CD4-positive, alpha-beta T cell treated with Interleukin-4 for 4 hours (primary cell): ENCODE measurements at places on chromosomes 5 and 9.

DNA sequence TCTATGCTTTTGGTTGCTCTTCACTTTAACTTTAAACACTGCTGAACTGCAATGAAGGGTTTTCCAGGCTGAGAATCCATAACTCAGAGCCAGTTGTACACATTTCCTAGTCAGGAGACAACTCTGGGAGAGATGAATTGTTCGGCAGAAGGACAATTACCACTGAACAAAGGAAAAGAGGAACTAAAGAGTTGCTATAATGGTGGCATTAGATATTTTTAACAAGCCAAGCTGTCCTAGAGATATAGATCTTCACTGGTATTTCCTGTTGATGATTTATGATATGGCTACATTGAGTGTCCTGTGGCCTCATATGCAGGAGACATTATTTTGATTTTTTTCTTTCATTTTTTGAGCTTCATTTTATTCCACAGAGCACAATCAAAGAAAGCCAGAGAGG lies 219.1 kb upstream of the PCSK5 start:
- DNase-seq, result no peak

- peak; percentile 6 for DNase-seq
These were observed 27.8 kb downstream of the PRLR start for GRCh38 chr5:35202319-35203111.

DNA sequence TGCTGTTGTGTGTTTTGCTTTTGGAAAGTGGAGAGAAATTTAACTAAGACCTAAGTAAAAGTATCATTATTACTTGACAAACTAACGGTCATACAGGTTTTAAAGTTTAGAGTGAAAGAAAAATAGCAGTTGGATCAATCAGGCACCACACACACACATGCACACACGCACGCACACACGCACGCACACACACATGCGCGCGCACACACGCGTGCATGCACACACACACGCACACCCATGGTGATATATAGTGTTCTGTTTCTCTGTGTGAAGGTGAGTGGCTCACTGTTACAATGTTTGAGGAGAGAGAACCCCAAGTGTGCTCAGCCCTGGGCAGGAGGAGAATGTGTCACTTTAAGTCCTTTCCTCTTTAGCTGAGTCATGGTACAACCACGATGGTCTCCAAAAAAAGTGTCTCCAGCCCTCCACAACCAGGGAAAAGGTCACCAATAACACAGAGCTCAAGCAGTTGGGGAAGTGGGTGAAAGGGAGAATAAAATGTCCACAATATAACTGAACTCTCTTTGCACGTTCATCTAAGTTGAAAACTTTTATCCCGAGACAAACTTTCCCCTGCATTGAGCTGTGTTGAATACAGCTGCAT lies 3.2 kb downstream of the ZNF366 start:
- DNase-seq, result no peak

- DNase-seq, result no peak
These were observed 7.0 kb downstream of the ADGRD2 start for GRCh38 chr9:124457079-124457886.

DNA sequence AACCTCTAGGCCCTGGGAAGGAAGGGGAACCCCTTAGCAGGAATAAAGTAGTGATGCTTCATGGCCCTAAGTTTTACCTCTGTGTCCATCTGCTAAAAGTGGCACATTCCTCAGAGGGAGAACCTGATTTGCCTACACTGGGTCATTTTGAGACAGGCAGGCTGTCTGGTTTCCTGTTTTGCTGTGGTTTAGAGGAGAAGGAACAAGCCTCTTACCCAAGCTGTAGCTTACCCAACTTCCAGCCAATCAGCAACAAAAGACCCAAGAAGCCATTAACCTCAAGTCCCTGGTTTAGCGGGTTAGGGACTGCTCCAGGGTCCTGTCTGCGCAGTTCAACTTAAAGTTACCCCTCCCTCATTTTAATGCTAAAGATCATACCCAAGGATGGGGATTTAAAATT lies 411.0 kb downstream of the MAT2B start:
- peak; percentile 24 for DNase-seq

DNA sequence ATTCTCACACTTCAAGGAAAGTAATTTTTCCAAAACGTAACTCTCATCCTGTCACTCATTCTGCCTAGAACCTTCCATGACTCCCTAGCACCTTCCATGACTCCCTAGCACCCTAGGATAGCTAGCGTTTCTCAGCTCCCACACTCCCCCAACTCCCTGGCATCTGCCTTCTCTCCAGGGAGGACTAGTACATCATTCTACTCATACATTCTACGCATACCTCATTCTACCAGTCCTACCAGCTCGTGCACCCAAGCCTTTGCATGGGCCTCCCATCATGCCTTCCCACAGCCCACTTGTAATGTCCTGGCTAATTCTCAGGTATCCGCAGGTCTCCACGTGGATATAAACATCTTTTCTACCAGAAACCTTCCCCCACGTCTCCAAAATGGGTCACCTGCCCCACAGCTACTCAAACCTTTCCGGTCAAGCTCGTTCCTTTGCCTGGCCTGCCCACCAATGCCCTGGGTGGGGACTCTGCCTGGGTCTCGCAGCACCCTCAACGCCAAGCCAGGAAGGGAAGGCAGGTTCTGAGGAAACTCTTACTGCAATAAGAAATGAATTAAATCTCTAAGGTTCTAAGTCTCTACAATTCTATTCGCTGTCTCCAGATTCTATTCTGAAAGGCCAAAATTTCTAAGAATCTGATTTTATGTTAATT lies 930 bp downstream of the ANKS6 start:
- DNase-seq, result no peak

DNA sequence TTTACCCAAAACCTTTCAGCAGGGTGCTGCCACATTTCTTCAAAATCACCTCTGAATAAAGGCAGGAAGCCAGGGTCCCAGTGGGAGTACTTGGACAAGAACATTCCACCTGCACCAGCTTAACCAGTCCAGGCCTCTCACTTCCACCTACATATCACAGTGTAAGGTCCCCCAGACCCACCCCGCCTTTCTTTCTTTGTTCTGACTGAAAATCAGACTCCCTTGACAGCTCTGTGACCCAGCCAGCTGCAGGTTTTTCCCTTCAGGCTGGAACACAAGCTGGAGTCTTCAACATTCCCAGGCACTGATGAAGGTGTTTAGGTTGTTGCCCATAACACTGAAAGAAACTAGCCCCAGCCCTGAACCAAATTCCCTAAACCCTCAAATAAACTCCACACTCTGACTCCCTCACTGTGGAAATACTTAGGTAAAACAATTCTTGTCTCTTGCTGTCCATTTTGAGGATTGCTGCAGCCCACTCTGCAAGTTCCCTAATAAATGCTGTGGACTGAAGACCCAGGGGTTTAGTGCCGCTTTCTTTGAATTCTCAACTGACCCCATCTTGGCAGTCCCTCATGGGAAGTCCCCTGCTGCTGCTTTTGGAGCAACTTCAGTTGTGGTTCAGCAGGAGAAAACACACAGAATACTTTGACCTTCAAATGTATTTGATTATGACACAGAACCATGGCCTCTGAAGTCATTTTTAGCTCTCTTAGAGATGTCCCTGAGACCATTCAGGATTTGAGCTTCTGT lies 24.8 kb downstream of the P4HA2 start:
- no peak for DNase-seq

DNA sequence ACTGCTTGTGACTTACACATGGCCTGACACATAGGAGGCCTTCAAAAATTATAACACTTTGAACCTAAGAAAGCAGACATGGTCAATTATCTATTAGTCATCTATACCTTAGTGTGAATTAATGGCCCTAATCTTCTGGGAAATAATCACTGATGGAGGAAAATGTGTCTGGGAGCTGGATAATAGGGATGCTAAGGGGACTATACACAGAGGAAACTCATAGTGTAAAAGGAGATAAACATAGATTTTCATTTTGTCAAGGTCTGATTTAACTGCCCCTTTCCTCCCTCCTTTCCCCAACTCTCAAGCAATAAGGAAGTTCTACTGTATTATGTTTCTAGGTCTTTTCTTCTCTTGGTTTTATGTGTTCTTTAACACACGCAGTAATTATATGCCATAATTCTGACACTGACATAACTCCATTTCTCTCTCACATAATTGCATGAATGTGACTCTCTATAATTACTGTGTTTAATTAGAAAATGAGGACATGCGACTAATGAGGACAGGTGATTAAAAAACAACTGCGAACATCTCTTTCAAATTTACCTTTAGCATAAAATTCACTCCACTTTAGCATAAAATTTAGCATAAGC lies 18.7 kb upstream of the PRELID2 start:
- DNase-seq, result no peak

DNA sequence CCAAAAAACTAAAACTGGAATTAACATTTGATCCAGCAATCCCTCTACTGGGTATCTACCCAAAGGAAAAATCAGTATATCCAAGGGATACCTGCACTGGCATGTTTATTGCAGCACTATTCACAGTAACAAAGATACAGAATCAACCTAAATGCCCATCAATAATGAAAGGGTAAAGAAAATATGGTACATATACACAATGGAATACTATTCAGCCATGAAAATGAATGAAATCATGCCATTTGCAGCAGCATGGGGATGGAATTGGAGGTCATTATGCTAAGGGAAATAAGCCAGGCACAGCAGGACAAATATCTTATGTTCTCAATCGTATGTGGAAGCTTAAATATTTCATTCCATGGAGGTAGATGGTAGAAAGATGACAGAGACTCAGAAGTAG lies 9.7 kb downstream of the VLDLR start:
- no peak for DNase-seq

- DNase-seq, result no peak
These were observed 48.9 kb upstream of the SPIN1 start for GRCh38 chr9:88339317-88339716.

GRCh38 chr9:132412089-132412488 lies 2.1 kb downstream of the CFAP77 start:
- no peak for DNase-seq

GRCh38 chr5:74017786-74018211 lies 391.8 kb downstream of the ARHGEF28 start:
- no peak for DNase-seq

- DNase-seq, result no peak
These were observed 14.6 kb downstream of the MRPL36 start for GRCh38 chr5:1785062-1785461.

DNA sequence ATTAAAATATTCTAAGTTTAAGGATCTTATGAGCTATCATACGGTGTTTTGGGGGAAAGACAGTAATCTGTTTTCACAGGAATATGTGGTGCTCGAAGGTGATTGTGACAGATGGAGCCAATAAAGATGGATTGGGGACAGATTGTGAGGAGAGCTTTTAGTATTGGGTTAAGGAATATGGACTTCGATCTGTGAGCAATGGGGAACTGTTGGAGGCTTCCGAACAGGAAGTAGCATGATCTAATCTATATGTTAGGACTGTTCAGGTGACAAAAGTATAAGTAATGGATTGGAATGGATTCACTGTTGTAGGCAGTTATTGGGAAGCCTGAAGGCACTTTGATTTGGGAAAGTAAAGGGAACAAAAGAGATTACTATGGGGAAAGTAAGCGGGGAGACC lies 7.4 kb upstream of the ELL2 start:
- no peak for DNase-seq

GRCh38 chr9:8186560-8186959 lies 387.0 kb upstream of the DMAC1 start:
- DNase-seq, result no peak

GRCh38 chr5:14219800-14220512 lies 76.8 kb downstream of the TRIO start:
- DNase-seq, result no peak

DNA sequence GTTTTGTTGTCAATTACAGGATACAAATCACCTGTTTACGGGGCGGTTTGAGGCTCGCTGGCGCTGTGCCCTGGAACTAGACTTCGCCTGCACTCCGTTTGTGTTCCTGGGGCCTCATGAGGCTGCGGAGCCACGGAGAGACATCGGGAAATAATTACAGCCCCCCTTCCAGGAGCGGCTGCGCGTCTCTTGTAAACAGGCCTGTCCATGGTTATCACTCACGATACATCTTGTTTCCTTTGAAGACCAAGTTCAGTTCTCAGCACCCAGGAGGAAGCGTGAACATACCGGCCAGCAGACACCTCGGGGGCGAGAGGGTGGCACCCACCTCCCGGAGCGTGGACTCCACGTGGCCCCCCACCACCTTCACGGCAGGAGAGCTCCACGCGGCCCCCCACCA lies 297.1 kb upstream of the IRX4 start:
- no peak for DNase-seq

- DNase-seq, result no peak
These were observed 149.1 kb upstream of the VCAN start for GRCh38 chr5:83322273-83322924.

GRCh38 chr9:13139641-13140171 lies 139.8 kb downstream of the MPDZ start:
- no peak for DNase-seq

DNA sequence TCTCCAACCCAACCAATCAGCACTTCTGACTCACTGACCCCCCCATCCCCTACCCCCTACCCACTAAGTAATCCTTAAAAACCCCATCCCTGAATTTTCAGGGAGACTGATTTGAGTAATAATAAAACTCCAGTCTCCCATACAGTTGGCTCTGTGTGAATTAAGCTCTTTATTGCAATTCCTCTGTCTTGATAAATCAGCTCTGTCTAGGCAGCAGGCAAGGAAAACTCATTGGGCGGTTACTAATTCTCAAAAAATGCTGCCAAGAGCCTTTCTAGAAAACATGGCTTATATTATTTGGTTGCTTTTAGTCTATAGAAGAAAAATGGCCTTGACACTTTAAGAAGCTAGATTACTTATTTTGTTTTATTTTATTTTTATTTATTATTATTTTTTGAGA lies 131.7 kb downstream of the SUSD1 start:
- DNase-seq, result no peak

GRCh38 chr5:83522446-83522845 lies 50.9 kb downstream of the VCAN start:
- DNase-seq, result no peak

GRCh38 chr5:134127376-134127861 lies 12.9 kb downstream of the TCF7 start:
- peak; percentile 67 for DNase-seq

GRCh38 chr5:115435065-115435777 lies 109.4 kb downstream of the FEM1C start:
- no peak for DNase-seq

GRCh38 chr9:121902461-121903135 lies 190.5 kb downstream of the TTLL11 start:
- DNase-seq, result no peak

- DNase-seq, result no peak
These were observed 61.8 kb downstream of the DRD1 start for GRCh38 chr5:175382171-175382570.

GRCh38 chr9:87513161-87513560 lies 15.5 kb downstream of the DAPK1 start:
- no peak for DNase-seq

DNA sequence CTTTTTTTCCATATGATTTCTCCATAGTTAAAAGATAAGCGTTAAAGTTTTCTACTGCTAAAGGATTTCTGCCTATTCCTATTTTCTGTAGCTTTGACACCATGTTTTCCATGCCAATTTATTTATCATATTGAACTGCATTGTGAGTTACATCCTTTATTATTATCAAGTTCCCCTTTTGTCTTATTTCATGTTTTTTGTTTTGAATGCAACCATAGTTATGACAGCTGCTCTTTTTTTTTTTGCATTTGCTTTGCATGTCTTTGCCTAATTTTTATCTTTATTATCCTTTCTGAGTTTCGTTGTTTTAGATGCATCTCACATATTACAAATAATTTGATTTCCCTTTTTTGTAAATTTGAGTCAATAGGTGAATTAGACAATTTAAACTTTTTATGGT lies 161.5 kb downstream of the DEPDC1B start:
- no peak for DNase-seq

GRCh38 chr9:91810286-91810905 lies 139.6 kb downstream of the ROR2 start:
- no peak for DNase-seq
